ENCODE measurements at places on chromosomes 5 and 9.

DNA sequence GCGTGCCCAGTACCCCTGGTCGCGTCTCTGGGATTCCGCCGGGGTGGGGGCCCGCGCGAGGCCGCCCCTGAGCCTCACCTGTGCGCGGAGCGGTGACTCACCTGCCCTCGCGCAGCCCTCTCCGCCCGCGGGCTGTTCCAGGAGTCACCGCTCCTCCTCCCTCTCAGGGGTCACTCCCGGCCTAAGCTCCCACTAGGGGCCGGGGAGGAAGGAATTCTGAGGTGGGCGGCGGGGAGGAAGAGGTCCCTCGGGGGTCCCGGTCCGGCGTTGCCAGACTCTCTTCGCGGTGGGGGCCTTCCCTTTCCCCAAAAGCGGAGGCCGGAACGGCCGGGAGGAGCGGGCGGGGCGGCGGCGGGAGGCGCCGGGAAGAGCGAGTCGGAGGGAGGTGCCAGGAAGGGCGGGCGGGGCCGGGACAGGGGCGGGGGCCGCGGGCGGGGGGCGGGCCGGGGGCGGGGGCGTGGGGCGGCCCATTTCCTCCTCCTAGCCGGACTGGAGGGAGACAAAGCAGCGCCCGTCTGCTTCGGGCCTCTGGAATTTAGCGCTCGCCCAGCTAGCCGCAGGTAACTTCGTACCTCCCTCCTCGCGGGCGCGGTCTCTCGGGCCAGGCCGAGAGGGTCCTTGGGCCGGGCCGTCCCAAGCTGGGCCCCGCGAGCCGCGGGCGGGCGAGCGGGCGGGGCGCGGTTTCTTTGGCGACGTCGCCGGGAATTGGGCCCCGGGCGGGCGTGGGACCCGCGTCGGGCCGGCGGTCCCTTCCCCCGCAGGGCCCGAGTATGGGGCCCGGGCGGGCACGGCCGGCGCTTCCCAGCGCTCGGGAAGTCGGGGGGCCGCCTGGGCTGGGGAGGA lies at the start of gene CTNNA1:
Gene CTNNA1 (plus strand): TSS at position 475 of the 843 bp plus-strand sequence. CDS start 28,500 bp downstream, outside the sequence.
- peak; percentile 40 for DNase-seq

- DNase-seq: peak; percentile 44
Measured at GRCh38 chr5:125657936-125658335, 765.3 kb upstream of the GRAMD2B start.

GRCh38 chr9:69605406-69605805 lies 66.8 kb downstream of the APBA1 start:
- no peak for DNase-seq

DNA sequence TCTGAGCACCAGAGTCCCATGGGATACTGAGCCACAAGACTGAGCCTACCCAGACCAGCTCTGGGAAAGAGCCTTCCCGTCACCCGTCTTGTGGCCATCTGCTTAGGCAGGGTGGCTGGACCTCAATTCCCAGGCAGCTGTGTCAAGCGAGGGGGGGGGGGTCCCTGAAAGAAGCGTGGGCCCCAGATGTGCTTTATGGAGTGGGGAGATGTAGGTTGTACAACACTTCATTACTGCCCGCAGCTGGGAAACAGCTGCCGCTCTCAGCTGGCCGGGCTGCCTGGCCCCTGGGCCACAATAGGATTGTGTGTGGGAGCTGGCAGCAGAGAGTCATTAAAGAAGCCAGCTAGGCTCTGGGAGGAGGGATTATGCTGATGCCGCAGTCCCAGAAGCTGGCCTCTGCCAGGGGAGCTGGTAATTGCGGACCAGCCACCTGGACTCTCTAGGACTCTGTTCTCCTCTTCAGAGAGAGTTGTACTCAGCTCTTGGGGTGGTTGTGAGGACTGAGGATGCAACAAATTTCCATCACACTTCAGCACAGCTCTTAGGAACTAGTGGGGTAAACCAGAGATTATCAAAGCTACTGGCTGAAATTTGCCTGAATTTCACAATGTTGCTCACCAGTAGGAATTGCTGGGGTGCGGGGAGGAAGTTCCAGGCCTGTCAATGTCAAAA lies 145.4 kb downstream of the GADD45G start:
- peak; percentile 22 for DNase-seq

- no peak for DNase-seq
Measured at GRCh38 chr9:121450241-121450640, 49.4 kb downstream of the GGTA1 start.

GRCh38 chr9:112241491-112241890 lies 66.4 kb upstream of the SUSD1 start:
- no peak for DNase-seq

DNA sequence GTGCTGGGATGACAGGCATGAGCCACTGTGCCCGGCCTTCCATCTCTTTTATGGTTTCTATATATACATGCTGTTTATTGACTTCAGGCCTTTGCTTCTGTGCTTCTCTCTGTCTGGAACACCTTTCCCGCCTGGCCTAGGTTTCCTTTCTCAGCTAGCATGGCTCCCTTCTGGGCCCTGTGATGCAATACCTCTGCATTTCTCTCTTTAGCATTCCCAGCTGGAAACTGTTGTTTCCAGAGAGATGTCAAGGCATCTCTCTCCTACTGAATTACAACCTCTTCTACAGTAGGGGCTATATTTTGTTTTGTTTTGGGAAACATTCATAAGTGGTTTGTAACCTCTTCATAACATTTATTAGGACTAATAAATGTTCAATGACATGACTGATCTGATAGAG lies 57.1 kb downstream of the RPS23 start:
- DNase-seq: no peak

DNA sequence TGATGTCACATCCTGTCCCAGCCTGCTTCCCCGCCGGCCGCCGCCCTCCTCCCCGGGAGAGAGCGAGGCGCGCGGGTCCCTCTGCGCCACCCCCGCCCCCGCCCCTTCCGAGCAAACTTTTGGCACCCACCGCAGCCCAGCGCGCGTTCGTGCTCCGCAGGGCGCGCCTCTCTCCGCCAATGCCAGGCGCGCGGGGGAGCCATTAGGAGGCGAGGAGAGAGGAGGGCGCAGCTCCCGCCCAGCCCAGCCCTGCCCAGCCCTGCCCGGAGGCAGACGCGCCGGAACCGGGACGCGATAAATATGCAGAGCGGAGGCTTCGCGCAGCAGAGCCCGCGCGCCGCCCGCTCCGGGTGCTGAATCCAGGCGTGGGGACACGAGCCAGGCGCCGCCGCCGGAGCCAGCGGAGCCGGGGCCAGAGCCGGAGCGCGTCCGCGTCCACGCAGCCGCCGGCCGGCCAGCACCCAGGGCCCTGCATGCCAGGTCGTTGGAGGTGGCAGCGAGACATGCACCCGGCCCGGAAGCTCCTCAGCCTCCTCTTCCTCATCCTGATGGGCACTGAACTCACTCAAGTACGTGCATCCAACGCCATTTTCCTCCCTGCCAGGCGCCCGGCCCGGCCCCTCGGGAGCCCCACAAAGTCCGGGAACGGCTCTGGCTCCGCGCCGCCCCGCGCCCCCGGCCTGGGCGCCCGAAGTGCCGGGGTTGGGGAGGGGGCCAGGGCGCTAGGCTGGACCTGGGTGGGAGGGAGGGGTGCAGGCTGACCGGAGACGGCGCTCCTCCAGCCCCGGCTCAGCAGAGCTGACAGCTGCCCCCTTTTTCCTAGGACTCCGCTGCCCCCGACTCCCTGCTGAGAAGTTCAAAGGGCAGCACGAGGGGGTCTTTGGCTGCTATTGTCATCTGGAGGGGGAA lies 12.0 kb upstream of the OLFM1 start:
- peak; percentile 61 for DNase-seq

GRCh38 chr9:99137225-99137624 lies 32.3 kb downstream of the TGFBR1 start:
- DNase-seq: no peak

- DNase-seq: no peak
Measured at GRCh38 chr9:14075218-14075617, 238.7 kb downstream of the NFIB start.

DNA sequence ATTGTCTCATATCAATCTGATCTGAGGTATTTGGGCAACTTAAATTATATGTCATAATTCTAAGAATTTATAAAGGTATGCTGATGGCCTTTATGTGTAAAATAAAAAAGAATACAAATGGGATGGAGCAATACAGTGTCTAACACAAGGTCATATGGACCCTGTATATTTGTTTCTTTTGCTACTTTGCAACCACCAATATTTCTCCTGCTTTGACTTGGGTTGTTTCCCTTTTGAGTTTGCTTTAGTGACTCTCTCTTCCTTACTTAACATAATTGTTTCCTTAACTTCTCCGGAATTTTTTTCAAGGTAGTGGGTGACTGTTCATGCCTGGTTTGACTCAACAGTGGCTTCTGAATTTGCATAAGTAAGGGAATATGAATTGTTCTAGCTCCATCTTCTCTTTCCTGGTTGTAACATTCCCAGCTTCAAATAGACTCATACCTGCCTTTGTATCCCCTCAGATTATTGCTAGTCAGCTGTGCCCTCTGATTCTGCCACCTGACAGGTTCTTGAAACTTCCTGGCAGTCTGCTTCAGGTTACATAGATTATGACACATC lies 30.2 kb upstream of the ANXA1 start:
- DNase-seq: no peak

- DNase-seq: peak; percentile 22
Measured at GRCh38 chr9:1939926-1940368, 75.2 kb upstream of the SMARCA2 start.

- DNase-seq: no peak
Measured at GRCh38 chr9:98150721-98151120, 31.7 kb upstream of the TRIM14 start.

DNA sequence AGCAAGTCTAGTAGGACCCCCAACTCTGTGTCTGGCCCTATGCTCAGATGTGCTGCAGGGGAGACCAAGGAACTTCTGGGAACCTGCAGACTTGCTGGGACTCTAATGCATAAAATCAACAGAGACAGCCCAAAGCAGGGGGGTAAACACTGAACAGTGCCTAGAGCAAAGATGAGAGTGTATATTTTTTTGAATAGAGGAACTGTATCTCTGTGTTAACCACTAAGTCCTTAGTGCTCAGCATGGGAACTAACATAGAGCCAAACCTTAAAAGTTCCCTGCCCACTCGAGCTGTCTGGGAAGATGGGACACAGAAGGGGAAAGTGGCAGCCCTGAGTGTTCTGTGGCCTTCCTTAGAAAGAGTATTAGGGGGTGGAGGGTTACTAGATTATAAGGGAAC lies 51.9 kb downstream of the C5orf15 start:
- DNase-seq: no peak

- no peak for DNase-seq
Measured at GRCh38 chr9:2837915-2838314, 6.0 kb downstream of the PUM3 start.
